Kidney tubule cell (primary cell): ENCODE measurements at places on chromosomes 1 and 21.

DNA sequence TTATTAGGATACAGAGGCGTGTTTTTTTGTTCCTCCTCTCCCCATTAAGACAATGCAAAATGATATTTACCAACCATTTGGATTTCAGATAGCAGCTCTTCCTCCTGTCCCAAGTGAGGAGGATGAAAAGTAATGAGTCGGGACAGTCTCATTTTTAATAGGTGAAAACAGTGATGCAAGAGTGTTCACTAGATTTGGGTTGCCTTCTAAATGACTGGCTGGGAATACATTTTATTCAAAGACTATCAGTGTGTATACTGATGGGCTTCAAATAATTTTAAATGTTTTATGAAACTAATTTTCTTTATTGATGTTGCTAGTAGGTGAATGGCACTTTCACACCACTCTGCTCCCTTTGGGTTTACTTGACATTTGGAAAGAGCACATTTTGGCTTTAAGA lies 2.1 kb downstream of the RCOR3 start:
- DNase-seq = no peak

- no peak for DNase-seq
Measured at GRCh38 chr1:53556657-53557227, 97.5 kb downstream of the DMRTB1 start.

GRCh38 chr1:206479183-206480125 lies 9.2 kb downstream of the IKBKE start:
- DNase-seq = peak; percentile 74

GRCh38 chr1:166859597-166859996 lies 16.5 kb downstream of the TADA1 start:
- DNase-seq = no peak

DNA sequence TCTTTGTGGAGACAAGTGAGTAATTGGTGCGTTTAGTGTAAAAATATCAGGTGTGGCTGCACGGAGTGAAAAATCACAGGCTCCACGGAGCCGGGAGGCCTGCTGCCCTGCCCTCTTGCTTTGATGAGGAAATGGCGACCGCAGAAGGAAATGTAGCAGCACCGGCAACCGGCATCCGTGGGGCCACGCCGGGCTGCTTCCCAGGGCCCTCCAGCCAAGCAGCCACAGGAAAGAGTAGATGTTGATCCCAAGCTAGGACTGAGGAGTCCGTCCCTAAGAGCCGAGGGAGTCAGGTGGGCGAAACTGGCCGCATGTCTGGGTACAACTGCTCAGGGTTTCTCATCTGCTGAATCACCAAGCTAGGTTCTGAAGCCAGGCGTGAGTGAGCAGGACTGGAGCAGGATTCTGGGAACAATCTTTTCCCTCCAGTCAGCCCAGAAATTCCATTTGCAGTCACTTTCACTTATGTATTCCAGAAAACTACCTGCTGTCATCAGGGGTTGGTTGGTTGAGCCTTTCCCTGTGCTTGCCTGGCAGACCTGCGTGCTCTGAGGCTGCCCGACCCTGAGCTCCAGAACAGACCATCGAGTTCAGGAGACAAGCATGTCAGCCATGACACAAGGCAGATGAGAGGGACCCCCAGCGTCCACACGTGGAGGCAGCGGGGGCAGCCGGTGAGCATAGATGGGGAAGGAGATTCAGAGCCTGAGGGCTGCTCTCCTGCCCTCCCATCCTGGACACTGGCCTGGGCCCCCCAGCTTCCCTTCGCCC lies 5.8 kb upstream of the ITGB2 start:
- peak; percentile 83 for DNase-seq

- no peak for DNase-seq
Measured at GRCh38 chr1:199287647-199288046, 648.8 kb downstream of the PTPRC start.

- no peak for DNase-seq
Measured at GRCh38 chr1:109272831-109273547, 10.0 kb downstream of the PSRC1 start.

DNA sequence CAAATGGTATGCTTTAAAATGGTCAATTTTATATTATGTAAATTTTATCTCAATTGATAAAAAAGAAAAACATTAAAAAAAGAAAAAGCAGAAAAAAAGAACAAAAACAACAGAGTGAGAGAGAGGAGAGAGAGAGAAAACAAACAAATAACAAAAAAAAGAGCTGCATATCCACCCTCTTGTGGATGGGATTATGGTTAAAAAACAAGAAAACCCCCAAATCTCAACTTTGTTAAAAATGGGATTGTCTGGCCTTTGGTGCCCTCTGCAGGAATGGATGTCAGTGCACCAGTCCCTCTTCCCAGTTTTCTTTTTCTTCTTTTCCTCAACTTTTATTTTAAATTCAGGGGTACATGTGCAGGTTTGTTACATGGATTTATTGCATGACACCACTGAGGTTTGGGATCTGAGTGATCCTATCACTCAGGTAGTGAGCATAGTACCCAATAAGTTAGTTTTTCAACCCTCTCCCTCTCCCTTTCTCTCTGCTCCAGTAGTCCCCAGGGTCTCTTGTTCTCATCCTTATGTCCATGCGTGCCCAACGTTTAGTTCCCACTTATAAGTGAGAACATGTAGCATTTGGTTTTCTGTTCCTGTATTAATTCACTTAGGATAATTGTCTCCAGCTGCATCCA lies 28.1 kb downstream of the RNF187 start:
- DNase-seq = peak; percentile 6

- no peak for DNase-seq
Measured at GRCh38 chr1:44485934-44486460, 80.9 kb downstream of the RNF220 start.

- no peak for DNase-seq
Measured at GRCh38 chr21:38759413-38759812, 46.3 kb upstream of the ETS2 start.

- no peak for DNase-seq
Measured at GRCh38 chr1:235650341-235651169, 971 bp upstream of the GNG4 start.

- no peak for DNase-seq
Measured at GRCh38 chr1:164477343-164477742, 81.6 kb upstream of the PBX1 start.

- DNase-seq = peak; percentile 37
Measured at GRCh38 chr1:30191154-30191702, 532.2 kb downstream of the MATN1 start.

DNA sequence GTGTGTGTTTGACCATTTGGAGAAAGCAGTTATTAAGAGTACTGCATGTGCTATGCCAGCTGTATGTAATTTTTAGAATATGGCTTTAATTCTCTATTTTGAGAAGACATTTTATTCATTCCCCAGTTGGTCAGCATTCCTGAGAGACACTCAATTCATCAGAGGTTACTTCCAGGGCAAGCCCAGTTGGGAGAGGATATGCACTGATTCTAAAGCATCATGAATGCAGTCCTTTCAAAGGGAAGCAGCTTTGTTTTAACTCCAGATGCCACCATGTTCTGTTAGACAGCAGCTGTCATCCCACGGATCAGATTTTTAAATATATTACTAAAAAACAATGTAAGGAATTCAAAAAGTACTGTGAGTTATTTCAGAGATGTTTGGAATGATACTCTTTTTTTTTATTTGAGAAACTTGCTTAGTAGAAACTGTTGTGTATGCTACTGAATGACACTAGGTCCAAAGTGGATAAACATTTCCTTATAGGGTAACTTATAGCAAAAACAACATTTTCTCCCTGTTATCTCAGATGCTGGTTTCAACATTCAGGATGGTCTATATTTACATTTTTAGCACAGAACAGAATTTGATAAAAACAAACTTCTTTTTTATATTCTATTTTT lies 149.5 kb upstream of the B3GALT2 start:
- no peak for DNase-seq

- DNase-seq = peak; percentile 53
Measured at GRCh38 chr1:10696977-10697376, 99.5 kb downstream of the CASZ1 start.

DNA sequence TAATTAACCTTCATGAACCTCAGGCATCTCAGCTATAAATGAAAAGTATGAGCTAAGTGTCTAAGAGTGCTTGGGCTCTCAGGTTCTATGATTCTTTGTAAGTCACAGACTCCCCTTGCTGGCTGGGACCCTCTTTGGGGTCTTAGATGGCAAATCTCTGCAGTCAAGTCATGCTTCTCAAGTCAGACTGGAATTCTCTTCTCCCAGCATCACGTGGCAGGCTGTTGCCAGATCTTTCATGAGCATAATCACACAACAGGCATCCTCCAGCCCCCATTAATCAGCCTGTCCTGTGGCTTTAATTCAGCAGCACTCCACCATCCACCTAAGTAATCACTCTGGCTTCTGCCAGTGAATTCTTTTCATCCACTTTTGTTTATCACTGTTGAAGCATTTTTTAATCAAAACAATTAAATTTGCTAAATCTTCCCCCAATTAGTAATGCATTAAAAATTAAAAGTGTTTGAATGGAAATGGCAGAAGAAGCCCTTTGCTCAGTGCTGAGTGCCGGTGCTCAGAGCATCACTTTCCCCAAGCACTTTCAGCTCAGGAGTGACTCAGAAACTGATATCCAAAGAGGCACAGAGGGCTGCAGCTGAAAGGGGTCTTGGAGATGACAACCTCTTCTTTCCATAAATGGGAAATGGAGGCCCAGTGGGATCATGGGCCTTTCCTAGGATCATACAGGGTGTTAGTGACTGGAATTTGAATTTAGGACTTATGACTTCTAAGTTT lies 50.2 kb downstream of the C8A start:
- DNase-seq = no peak

DNA sequence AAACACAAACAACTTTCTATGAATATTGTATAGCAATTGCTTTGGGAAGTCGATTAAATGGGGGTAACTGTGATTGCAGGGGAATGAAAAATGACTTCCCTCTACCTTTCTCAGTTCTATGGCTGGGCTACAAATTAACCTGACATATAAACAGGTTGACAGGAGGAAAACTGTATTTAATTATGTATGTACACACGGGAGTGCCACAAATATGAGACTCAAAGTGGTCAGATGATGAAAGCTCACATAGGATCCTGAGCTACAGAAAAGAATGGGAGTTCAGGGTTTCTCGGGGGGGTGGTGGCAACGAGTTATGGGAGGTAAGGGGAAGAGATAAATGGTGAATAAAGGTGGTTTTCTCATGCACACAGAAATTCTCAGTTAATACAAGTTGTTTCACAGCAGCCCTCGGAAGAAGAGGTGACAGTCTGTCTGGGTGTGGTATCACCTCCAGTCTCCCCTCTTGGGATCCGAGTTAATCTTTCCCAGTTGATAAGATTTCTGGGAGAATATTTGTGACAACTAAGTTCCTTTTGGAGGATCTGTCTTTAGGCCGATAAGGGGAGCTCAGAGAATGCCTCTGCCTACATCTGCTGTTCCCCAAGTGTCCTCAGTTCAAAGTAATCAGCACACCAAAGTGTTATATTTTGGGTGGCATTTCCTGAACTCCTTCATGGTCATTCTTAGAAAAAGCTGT lies 26.3 kb downstream of the GADD45A start:
- DNase-seq = no peak

GRCh38 chr1:187985897-187986654 lies 1157.3 kb downstream of the PLA2G4A start:
- peak; percentile 12 for DNase-seq

- no peak for DNase-seq
Measured at GRCh38 chr1:240987928-240988327, 369.1 kb downstream of the RGS7 start.

- DNase-seq = no peak
Measured at GRCh38 chr1:60920561-60920960, 161.8 kb upstream of the NFIA start.

- no peak for DNase-seq
Measured at GRCh38 chr1:160647329-160647720, 481 bp upstream of the SLAMF1 start.

- DNase-seq = no peak
Measured at GRCh38 chr1:38929476-38929875, 12.2 kb downstream of the RHBDL2 start.

DNA sequence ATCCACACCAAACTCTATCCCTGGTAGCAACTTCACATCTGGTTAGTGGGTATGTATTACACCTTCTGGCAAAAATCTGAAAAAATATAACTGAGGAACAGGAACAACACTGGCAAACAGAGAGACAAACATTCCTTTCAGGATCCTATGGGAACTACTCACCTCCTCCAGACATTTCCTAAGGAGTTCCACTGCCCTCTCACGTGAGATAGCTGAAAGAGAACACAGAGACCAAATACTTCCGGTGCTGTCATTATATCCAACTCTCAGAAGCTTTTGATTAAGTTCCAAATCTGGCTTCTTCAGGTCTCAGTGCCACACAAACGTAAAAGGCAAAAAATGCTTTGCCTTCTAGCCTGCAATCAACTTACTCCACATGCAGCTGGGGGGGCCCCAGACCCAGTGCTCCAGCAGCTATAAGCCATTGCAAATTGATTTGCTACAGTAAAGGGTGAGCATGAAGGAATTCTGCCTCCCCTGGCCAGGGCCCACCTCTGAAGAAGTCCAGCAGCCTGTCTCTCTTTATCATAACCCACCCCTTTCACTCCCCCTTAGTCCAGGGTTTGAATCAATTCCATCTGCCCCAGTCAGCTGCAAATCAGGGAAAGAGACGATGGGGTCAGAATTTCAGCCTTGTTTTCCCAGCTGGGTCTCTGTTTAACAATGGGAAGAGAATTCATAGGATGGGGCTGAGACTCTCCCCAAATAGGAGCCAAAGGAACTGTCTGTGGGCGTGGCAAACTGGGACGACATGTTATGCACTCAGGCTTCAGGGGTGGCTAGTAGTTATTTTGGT lies 32.2 kb downstream of the TFAP2E start:
- no peak for DNase-seq

GRCh38 chr1:98660940-98661543 lies 479 bp upstream of the SNX7 start:
- no peak for DNase-seq

DNA sequence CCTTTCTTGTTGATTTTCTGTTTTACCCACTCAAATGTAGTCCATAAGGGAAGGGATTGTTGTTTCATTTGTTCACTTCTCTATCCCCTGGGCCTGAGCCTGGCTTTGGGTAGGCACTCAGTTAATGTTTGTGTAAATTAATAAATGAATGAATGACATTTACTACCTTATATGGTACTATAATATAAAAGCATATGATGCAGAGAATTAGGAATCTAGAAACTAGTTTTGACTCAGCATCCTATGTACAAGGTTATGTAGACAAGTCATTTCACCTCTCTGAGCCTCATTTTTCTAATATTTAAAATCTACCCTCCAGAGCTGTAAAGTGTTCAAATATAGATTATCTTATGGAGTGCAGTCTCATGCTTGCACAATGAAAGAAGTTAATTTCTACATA lies 68.9 kb upstream of the S1PR1 start:
- DNase-seq = no peak

- no peak for DNase-seq
Measured at GRCh38 chr1:38004284-38005108, 818 bp downstream of the FHL3 start.

DNA sequence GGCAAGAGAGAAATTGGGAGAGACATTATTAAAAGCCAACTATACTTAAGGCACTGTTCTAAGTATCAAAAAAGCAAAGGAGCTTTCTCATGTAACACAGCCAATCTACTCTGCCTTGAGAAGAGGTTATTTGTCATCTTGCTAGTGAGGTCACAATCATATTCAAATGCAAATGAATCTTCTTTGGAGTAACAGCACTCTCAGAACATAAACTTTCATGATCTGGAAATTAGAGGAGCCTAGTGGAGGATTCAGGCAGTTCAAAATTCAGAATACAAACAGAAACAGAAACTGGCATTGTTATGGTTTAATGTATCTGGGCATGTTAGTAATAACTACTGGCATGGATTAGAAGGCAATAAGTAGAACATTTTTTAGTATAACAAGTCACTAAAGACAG lies 57.4 kb downstream of the ARID4B start:
- peak; percentile 17 for DNase-seq

- DNase-seq = no peak
Measured at GRCh38 chr1:9241891-9242290, 7.3 kb downstream of the H6PD start.

- DNase-seq = peak; percentile 55
Measured at GRCh38 chr1:54806931-54807611, 5.9 kb upstream of the TTC22 start.
